Left kidney (tissue), 8 donors: ENCODE measurements at places on chromosomes 1 and 21.
A peak's percentile ranks its signal among the peaks of the same experiment; 100 is the strongest.

DNA sequence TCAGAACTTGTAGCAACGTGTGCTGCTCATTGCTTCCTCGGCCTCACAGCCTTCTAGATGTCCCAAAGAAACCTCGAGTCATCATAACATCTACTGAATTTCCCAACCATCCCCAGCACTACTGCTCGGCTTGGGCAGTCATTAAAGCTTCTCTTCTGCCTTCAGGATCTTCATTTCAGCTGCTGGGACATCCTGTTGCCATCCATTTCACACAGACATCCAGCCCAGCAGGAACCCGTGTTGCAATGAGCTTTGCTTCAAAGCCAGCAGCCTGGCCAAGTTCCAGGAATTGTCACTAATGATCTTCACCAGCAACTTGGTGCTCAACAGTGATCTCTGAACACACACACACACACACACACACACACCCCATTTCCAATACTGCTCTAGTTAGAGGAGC lies 18.5 kb downstream of the WLS start:
- DNase-seq, result no peak

- no peak for DNase-seq
Measured at GRCh38 chr1:206824331-206824730, 41.1 kb upstream of the IL20 start.

DNA sequence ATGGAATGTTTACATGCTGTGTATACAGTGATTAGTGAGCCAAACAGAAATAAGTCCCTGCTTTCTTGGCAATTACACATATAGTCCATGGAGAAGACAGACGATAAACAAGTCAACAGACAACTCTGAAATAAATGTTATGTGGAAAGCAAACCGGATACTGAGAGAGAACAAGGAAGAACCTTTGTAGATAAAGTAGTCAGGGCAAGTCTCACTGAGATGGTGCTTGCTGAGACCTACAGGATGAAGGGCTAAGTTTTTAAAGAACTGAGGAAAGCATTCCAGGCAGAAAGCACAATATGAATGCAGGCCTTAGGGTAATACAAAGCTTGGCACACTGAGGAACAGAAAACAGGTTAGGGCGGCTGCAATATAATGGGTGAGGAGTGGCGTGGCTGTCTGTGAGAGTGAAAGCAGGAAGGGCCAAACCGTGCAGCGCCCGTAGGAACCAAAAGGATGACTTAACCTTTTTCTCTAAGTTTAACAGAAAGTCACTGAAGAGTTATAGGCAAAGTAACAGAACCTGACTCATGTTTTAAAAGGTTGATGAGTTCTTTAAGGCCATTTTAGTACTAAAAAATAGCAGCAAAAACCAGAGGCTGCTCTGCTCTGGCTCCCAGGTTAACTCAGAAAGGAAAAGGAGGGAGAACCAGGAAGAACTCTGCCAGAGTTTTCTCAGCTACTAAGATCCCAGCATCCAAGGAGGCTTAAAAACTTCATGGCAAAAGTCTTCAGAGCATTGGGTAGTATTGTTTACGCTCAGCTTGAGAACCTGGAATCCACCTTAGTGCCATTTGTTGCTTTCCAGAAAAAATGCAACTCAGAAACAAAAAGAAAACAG lies 8.7 kb upstream of the TTF2 start:
- no peak for DNase-seq

- no peak for DNase-seq
Measured at GRCh38 chr1:1406101-1406820, 832 bp downstream of the MRPL20 start.

DNA sequence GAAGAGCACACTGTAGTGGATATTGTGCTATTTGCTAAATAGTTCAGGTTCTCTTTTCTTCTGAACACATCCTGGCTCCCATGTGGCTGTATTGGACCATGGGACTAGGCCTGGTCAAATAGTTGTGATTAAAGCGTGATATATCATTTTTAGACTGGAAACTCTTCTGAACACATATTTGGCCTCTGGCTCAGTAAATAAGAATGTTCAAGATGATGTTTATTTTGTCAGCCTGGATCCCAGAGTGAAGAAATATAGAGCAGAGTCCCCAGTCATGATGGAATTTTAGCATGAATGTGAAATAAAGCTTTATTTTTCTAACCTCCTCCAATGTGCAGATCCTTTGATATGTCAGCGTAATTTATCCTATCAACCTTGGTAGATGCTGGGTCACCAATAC lies 542.6 kb downstream of the ADGRL2 start:
- DNase-seq, result no peak

- no peak for DNase-seq
Measured at GRCh38 chr21:39670701-39671100, 58.0 kb downstream of the B3GALT5 start.

DNA sequence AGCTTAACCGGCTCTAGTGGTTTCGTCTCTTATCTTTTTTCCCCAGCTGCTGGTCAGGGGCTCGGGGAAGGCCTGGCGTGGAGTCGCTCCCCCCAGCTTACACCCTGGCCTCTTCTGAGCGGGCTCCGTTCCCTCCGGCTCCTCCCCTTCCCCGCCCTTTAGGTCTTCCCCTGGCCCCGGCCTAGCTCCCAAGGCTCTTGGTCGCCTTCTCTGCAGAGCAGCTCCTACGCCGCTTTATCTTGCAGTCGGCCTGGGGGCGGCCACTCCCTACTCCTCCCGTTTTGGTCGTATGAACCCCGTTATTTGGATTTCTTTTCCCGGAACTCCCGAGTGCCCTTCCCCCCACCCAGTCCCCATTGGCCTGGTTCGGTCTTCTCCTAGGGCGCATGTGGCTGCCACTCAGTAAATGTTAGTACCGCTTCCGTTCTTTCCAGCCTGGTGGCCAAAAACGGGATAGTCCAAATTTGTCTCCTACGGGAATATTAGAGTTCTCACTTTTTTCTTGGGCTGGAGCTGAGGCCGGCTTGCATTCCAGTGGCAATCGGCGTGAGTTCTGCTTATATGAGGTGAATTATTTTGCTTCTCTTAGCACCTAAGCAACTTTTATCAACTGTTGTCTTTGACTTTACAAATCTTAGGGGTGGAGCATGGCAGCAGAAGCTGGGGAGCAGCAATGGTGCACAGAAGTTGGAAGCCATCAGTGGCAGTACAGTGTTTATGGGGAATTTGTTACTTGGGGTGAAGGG lies 467 bp downstream of the THRAP3 start:
- peak; percentile 78 for DNase-seq

- no peak for DNase-seq
Measured at GRCh38 chr1:2935751-2936390, 85.4 kb upstream of the ACTRT2 start.

DNA sequence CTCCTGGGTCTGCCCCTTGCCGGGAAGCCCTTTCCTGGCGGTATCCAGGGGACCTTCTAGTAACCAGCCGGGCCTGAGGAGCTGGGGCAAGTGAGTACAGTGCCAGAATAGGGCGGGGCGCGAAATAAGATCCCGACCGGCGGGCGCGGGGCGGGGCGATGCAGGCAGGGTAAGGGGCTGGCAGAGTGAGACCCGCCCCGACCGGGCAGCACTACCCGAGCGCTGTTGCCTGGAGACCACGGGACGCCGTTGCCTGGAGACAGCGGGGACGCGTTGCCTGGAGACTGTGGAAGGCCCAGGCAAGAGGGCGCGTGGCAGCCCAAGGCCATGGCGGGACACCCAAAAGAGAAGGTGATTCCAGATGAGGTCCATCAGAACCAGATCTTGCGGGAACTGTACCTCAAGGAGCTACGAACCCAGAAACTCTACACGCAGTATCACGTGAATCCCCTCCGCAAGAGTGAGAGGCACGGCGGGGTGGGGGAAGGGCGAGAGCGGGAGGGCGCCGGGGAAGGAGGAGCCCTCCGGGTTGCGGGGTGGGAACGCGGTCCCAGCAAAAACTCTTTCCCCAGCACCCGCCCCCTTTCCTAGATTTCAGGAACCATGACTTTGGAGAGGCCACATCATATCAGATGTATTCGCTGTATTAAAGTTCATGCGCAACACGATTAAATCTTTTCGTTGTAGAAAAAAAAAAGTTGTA lies 24.3 kb downstream of the EBNA1BP2 start:
- peak; percentile 88 for DNase-seq

GRCh38 chr1:192943108-192943507 lies 116.1 kb downstream of the UCHL5 start:
- DNase-seq, result no peak

DNA sequence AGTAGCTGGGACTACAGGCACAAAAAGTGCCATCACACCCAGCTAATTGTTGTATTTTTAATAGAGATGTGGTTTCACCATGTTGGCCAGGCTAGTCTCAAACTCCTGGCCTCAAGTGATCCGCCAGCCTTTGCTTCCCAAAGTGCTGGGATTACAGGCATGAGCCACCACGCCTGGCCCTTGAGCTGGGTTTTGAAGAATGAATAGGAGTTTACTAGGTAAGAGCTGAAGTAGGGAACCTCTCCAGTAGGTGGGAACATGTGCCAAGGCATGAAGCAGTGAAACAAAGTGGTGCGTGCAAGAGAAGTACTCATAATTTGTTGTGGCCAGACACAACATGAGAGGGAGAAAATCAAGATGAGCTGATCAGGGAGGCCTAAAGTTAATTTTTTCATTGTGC lies 55.8 kb downstream of the MAST2 start:
- no peak for DNase-seq

- DNase-seq, result no peak
Measured at GRCh38 chr1:47984175-47984789, 12.9 kb downstream of the TRABD2B start.

- DNase-seq, result no peak
Measured at GRCh38 chr1:185966471-185966870, 232.3 kb downstream of the HMCN1 start.

DNA sequence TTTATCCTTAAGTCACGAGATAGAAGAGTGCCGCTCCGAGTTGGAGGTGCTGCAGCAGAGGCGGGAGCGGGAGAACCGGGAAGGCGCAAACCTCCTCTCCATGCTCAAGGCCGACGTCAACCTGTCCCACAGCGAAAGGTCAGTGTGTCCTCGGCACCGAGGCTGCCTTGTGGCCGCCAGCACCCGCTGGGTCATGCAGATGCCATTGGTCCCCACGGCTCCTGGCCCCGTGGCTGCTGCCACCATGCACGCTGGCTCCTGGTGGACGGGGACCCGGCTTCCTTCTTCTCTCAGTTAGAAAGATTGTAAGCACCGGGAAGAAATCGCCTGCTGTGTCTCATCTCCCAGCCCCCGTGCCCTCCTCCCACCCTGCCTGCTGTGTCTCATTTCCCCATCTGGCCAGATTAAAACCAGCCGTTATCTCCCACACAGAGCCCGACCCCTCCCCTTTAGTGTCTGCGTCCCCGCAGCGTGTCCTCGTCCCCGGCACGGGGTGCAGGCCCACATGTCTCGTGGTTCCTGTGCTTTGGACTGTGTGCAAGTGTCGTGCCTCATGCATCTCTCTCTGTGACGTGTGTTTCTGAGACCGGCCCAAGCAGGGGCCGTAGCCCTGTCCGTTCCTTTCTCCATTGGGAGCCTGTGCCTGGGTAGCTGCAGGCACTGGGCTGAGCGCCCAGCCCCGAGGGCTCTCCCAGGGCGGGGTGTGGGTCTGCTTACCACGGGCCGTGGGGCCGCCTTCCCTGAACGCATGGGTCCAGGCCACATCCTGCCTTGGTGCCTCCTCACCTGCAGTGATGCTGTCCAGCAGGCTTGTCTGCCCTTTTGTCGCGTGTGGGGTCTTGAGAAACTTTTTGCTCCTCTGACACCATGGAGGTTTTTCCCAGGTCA lies 62.1 kb downstream of the PCNT start:
- peak; percentile 38 for DNase-seq

DNA sequence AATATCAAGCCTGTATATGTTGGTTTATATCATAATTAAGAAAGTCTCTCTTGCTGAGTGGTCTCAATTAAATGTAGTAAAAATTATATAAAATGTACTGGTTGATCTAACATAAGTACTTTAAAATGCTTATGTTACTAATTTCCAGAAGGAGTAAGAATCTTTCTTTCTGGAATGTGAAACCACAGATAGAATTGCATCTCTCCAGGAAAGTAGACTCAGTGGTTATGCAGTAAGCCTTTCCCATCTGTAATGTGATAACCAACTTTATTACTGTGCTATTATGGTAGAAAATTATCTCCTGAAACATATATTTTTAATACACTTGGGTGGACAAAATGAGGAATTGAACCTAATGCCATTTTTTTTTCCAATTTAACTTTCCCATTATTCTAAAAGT lies 8.9 kb upstream of the RALGPS2 start:
- no peak for DNase-seq

DNA sequence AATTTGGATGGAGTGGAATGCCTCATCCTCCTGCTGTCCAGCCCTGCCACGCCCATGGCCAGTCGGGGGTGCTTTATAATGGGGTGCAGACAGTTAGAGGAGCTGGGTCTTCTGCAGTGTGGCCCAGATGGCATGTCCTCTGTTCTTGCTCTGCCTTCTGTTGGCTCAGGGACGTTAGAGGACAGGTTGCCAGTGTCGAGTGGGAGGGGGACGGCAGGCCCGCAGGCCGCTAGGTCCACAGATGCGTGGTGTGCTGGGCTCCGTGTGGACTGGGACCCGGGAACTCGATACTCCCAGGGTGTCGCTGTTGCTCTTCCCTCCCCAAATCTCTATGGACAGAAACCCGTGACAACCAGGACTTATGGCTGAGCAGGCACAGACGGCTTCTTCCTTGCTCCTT lies 33.3 kb downstream of the SIM2 start:
- DNase-seq, result no peak

DNA sequence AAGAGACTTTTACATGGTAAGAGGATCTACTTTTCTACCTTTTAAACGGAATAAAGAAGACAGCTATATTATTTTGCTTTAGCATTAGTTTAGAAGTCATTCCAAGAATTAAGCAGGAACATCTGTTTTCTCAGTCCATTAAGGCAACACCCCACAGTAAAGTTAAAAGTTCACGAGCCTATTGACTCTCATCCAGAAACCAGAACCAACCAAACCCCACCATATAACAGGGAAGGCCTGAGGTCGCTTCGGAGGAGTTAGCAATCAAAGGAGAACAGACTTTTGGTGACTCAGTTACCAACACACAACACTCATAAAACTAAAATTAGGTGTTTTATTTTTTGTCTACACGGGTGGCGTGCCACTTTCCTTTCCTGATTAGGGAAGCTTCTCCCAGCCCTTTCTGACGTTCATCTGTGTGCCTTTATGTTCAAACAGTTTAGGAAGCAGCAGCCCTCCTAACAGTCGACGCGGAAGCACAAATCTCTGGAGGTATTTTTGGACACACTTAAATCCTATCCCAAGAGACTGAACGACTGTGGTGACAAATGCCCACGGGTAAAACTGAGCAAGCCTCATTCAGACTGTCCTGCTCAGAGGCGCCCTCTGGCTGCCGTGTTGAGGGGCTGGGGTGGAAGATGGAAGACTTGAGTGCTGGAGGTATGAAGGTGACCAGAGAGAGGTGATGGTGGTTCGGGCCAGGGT lies 8.6 kb upstream of the PLA2G2C start:
- no peak for DNase-seq

DNA sequence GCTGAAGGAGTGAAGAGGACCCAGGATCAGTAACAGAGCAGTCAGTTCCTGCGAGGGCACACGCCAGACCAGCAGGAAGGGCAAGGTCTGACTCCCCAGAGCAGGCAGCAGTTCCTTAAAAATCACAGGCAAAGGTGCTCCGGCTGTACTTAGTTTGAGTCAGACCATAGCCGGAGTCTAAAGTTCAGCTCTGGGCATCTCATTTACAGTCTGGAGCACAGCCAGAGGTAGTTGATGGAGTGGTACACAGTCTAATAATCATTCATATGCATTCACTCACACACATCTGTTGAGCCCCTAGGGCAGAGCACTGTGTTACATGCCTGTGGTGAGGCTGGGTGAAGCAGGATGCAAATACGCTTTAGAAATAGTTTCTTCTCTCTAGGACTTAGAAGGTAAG lies 7.3 kb upstream of the AMIGO1 start:
- no peak for DNase-seq

- DNase-seq, result no peak
Measured at GRCh38 chr1:234538930-234539649, 60.1 kb upstream of the TARBP1 start.

GRCh38 chr21:39136711-39137110 lies 46.5 kb downstream of the PSMG1 start:
- no peak for DNase-seq
